ENCODE measurements at places on chromosomes 2 and 18.

- no peak for DNase-seq
These were observed 1.4 kb downstream of the WNT6 start for GRCh38 chr2:218860950-218861381.

GRCh38 chr18:27661320-27662018 is 476.4 kb upstream of the CHST9 start:
- DNase-seq, result no peak

- no peak for DNase-seq
These were observed 88.6 kb downstream of the ACVR1C start for GRCh38 chr2:157540102-157540501.

GRCh38 chr2:106575955-106576354 is 88.8 kb downstream of the CD8B2 start:
- DNase-seq, result no peak

GRCh38 chr2:236782938-236783337 is 213.3 kb downstream of the ACKR3 start:
- no peak for DNase-seq

DNA sequence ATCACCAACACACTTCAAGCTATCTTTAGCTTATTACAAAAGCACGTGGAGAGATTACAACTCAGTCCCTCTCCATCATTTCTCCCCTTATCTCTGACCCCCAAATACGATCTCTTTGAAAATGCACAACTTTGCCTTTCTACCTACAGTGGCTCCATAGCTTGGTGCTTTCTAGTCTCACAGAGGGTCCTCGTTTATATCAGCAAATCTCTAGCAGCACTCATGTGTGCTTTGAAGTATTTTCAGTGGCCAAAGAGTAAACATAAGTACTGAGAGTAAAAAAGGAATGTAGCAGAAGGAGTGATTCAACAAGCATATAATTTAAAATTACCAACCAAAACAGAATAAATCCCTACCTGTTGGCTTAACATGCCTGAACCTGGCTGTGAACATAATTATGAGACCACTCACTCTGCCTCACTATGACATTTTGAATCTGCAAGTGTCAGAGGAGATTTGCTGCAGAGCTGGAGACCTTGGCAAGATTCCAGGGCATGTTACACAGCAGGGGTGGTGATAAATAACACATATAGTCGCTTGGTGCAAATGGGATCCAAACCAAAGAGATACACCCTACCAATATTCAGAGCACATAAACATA is 54.6 kb downstream of the LAMA3 start:
- no peak for DNase-seq

DNA sequence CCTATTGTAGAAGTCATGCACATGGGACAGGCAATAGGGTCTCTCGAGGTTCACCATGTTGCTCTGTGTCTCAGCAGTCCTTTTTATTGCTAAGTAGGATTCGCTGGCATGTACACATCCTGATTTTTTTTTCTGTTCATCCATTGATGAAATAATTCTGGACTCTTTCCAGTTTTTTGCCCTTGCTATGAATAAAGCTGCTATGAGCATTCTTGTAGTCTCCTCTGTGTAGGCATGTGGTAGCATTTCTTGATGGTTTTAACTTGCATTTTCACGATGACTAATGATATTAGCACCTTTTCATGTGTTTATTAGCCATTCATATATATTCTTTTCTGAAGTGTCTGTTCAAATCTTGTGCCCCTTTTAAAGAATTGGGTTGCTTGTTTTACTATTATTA is 65.8 kb upstream of the EDAR start:
- DNase-seq, result no peak

- no peak for DNase-seq
These were observed 510.3 kb downstream of the ZNF804A start for GRCh38 chr2:185108588-185108987.
